Posterior cingulate gyrus (tissue), 11 donors: ENCODE measurements at places on chromosomes 7 and 10.
A peak's percentile ranks its signal among the peaks of the same experiment; 100 is the strongest.

DNA sequence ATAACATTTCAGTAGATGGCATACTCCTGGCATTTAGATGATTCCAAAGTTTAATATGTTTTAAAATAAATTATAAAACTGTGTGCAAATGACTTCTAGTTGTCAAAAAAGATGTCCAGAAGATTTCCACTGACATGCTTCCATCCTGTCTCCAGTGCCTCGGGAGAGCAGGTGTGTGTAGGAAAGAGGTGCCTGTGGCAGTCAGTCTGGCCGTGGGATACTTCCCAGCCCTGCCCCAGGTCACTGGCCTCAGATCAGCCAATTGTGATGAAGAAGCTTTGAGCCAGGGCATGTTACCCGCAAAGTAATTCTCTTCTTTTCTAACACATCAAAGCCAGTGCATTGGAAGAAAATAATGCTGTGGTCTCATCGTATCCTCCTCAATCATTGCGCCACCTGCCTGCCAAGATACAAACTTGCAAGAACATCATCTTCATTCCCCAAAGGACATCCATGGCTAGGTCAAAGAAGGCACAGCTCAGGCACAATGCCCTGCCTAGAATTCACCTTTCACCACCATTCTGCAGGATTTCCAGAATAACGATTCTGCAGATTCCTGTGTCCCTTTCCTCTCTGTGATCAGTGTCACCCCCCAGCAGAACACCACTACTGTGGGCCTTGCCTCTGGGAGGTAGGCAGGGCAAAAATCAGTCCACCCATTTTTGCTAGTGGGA, 6.3 kb upstream of the KCNMA1 start:
- no peak for DNase-seq

DNA sequence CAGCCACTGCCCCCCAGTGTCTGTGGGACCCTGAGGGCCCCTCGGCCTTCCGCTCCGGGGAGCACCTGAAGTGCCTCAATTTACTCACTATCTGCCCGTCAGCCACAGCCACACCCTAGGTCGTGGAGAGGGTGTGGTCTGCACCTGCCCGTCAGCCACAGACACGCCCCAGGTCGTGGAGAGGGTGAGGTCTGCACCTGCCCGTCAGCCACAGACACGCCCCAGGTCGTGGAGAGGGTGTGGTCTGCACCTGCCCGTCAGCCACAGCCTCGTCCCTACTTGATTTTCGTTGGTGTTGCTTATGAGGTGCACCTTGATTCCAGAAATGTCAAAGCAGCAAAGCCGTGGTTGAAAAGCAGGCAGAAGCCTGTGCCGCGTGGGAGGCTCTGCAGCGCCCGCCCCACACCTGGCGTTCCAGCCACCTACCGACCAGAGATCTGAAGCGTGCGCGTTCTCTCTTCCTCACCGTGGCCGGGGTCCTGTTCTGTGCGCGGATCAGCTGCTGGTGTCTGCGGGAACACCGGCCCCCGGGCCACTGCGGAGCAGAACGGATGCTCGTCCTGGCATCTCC, 101.6 kb downstream of the DYNC2I1 start:
- DNase-seq, result no peak

DNA sequence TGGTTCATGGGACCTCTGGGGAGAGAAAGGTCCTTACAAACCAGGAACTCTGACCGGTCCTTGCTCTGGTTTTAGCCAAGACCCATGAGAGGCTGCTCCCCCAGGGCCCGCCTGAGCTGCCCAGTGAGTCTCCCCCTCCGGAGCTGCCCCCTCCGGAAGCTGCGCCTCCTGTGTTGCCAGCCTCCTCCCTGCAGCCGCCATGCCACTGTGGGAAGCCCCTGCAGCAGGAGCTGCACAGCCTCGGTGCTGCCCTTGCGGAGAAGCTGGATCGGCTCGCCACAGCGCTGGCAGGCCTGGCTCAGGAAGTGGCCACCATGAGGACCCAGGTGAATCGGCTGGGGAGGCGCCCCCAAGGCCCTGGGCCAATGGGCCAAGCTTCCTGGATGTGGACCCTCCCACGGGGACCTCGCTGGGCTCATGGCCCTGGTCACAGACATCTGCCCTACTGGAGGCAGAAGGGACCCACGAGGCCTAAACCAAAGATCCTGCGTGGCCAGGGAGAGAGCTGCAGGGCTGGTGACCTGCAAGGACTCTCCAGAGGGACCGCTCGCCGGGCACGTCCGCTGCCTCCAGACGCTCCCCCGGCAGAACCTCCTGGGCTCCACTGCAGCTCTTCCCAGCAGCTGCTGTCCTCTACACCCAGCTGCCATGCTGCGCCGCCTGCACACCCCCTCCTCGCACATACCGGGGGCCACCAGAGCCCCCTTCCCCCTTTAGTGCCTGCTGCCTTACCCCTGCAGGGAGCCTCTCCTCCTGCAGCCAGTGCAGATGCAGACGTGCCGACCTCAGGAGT, 40.1 kb downstream of the ZNF467 start:
- no peak for DNase-seq

DNA sequence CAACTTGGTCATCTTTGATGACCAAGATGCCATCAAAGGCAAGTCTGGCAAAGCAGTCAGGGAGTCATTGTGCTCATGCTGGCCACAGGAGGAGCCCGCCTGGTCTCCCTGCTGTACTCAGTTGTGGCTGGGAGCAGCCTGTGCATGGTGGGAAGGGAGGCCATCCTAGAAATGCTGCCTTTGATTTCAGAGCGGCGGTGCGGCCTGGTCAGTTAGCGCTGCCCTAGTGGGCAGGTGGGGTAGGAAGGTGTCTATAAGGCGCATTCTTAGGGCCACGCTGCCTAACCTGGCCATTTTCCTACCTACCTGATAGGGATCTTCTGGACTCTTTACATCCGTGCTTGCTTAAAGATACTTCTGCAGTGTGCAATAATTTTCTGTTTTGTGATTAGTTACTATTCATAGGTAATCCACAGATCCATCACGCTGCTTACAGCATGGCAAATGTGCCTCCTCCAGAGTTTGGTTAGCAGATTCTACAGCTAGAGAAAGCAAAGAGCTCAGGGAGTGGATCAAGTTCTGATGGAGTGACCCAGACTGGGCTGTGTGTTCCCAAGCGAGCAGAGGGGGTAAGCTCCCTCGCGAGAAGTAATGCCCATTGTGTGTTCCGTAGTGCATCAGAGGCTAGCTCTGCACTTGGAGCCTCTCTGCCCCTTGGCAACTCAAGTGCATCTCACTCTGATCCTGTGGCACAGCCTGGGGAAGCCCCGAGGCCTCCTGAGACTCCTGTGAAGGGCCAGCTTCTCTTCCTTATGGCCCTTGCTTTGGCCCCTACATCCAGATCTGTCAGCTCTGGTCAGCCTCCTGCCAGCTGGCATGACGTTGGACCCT, 970.1 kb upstream of the ZNF722 start:
- DNase-seq, result no peak

DNA sequence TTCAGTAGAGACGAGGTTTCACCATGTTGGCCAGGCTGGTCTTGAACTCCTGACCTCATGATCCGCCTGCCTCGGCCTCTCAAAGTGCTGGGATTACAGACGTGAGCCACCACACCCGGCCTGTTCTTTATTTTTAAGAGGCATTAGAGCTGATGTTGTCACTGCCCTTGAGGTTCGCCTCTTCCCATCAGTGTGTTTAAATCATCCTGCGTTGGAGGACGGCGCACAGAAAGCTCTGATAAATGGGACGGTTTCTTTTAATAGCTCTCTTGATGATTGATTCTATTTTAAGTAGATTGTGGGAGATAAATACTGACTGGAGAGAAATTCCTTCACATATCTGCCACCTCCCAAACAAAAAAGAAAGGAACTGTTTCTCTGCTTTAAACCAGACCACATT, 29.0 kb downstream of the UPP1 start:
- DNase-seq, result no peak

- DNase-seq, result peak; percentile 45
These were observed 26.6 kb downstream of the ZNF775 start for GRCh38 chr7:150405584-150406311.

- no peak for DNase-seq
These were observed 29.8 kb upstream of the KLF6 start for GRCh38 chr10:3814838-3815220.

GRCh38 chr7:106604303-106604924, 56.5 kb downstream of the CCDC71L start:
- DNase-seq, result no peak

- DNase-seq, result peak; percentile 31
These were observed 726 bp upstream of the HOXA9 start for GRCh38 chr7:27165996-27166530.

DNA sequence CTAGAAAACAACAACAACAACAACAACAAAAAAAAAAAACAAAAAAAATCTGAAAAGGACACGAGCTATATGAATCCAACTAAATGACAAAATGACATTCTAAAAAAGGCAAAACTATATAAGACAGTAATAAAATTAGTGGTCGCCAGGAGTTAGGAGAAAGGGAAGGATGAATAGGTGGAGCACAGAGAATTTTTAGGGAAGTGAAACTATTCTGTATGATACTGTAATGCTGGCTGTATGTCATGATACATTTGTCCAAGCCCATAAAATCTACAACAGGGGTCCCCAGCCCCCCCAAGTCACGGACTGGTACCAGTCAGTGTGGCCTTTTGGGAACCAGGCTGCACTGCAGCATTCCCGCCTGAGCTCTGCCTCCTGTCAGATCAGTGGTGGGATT, 2.8 kb upstream of the PUS7 start:
- DNase-seq, result no peak

GRCh38 chr10:19922236-19922963, 106.2 kb downstream of the PLXDC2 start:
- no peak for DNase-seq

GRCh38 chr10:9944690-9945089, 1073.0 kb upstream of the CELF2 start:
- no peak for DNase-seq

- DNase-seq, result no peak
These were observed 34.2 kb downstream of the MTURN start for GRCh38 chr7:30168835-30169573.

GRCh38 chr7:7772397-7772821, 54.0 kb upstream of the RPA3 start:
- DNase-seq, result no peak

DNA sequence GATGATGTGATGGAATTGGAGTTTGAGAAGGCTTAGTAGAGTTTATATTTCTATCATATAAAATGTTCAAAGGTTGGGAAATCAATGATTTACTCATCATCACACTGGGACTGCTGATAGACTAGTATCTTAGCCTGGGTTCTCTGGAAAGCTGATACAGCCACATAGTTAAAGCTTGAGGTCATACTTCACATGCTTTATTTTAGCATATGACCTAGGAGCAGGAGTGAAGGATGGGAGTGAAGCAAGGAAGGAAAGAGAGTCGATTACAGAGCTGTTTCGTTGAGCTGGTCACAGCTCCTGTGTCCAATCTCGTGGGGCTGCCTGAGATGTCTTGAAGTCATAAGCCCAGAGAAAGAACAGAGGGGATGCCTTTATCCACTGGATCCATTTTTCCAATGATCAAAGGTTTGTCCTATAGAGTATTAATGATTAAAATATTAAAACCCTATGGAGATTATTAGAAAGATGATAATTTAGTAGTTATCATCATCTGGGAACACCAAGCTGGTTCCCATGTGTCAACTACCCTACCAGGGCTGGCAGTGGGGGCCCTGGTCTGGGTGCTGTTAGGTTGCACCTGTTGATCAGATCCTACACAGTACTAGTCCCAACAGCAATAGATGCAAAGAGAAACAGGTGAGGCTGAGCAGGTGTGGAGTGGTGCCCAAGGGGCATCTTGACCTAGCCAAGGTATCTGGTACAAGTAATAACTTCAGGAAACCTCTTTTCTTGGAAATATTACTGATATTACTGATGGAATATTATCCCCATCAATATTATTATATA, 77.8 kb downstream of the BAMBI start:
- DNase-seq, result no peak

- DNase-seq, result no peak
These were observed 71.4 kb downstream of the NEURL1 start for GRCh38 chr10:103564776-103565520.

DNA sequence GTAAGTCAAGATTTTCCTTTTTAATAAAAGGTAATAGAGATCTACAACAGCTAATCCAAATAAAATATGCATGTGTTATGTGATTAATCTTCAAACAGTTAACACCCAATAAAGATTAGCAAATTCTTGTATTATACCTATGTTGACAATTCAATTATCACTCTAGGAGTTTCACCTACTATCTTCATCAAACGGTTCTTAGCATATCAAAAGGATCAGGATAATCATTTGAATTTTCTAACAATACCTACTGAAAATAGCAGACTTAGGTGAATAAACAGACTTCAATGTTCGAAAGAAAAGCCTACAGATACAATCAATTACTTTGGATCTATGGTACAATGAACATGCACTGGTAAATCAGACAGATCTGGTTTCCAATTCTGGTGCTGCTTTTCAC, 268.3 kb downstream of the CACNA2D1 start:
- no peak for DNase-seq

GRCh38 chr7:141354251-141354650, 197.0 kb upstream of the AGK start:
- no peak for DNase-seq

GRCh38 chr7:3037259-3037658, 6.4 kb downstream of the CARD11 start:
- DNase-seq, result no peak

- DNase-seq, result no peak
These were observed 14.6 kb downstream of the TWIST1 start for GRCh38 chr7:19102884-19103283.

- DNase-seq, result no peak
These were observed 7.3 kb downstream of the KMT2E start for GRCh38 chr7:105021352-105021751.

- DNase-seq, result no peak
These were observed 1.2 kb downstream of the DNAJC2 start for GRCh38 chr7:103343332-103343731.

DNA sequence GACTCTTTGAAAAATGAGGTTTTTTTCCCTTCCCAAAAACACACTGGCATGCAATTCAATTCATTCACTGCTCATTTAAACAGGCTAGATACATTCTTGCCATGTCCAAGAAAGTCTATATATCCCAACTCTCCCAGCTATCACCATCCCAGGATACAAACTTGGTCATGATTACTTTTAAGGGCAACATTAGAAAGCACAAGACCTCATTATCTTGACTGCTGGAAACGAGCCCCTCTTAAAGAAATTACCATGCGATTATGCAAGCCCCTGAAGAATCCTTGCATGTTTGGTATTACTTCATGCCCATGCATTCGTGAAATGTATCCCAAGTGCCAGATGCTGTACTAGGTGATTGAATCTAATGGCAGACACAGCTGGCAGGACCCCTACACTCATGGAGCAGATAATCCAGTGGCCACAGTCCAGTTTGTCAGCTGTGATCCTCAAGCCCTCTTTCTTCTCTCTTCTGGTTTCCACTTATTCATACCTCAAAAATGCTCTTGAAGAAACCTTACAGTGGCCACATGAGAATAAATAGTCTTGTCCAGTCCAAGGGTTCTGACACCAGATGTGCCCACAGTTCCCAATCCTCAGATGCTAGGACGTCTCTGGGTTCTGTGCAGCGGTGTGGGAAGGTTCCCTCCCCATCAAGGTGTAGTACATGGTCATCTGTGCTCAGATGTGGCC, 103.7 kb upstream of the HABP2 start:
- no peak for DNase-seq

- DNase-seq, result no peak
These were observed 296.4 kb upstream of the MAGI2 start for GRCh38 chr7:79749856-79750255.

GRCh38 chr7:155305231-155305904, 7.7 kb downstream of the INSIG1 start:
- DNase-seq, result no peak
